ENCODE measurements at places on chromosomes 4 and X.
A peak's percentile ranks its signal among the peaks of the same experiment; 100 is the strongest.

GRCh38 chr4:6466756-6467381, 5.5 kb downstream of the PPP2R2C start:
- no peak for DNase-seq

DNA sequence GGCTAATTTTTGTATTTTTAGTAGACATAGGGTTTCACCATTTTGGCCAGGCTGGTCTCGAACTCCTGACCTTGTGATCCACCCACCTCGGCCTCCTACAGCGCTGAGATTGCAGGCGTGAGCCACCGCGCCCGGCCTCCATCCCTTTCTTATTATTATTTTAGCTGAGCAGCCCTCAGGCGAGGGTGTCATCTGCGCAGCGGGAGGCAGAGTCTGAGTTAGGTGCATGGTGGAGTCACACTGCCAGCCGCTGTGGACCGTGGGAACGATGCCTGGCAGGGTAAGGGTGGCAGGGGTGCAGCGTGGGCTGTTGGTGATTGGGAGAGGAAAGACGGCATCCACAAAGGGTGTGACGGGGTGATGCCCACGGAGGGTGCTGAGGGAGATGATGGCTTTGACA, 491.8 kb upstream of the FAT1 start:
- no peak for DNase-seq

GRCh38 chr4:150501983-150502382, 80.0 kb upstream of the MAB21L2 start:
- DNase-seq = peak; percentile 41

- DNase-seq = no peak
Observed at GRCh38 chr4:53647547-53647946, 56.3 kb upstream of the LNX1 start.
